ENCODE measurements at places on chromosomes 6 and 20.

DNA sequence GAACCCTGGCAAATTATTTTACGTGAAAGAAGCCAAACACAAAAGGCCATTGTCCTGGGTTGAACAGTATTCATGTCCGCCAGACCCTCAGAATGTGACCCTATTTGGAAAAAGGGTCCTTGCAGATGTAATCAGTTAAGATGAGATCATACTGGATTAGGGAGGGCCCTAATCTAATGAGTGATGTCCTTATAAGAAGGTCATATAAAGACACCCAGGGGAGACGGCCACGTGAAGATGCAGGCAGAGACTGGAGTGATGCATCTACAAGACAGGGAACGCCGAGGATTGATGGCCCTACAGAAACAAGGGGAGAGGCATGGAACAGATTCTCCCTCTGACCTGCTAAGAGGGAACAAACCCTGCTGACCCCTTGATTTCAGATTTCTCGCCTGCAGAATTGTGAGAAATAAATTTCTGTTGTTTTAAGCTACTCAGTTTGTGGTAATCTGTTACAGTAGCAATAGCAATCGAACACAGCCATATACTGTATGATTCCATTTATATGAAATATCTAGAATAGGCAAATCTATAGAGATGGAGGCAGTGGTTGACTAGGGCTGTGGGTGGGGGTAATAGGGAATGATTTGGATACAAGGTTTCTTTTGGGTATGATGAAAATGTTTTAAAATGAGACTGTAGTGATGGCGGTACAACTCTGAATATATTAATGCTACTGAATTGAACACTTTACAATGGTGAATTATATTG, 132.9 kb upstream of the NUP153 start:
- DNase-seq = no peak

DNA sequence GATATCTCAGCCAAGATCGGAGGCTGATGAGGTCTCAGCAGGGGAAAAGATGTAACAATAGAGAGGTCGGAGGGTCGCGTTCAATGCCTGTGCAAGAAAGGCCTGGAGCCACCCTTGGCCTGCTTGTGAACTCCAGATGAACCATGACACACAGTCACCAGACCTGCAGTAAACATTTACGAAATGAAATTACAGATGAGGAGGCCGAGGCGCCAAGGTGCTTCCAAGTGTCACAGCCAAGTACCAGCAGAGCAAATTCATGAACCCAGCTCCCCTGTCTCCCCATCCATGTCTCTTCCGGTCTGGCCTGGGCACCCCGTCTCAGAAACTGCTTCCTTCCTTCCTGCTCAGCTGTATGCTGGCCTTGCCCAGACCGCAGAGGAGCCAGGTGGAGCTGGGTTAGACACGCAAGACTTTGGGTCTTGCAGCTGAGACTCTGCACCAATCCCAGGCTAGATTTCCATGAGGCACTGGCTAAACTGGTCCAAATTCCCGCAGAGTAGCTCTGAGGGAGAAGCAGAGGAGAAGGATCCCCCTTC, 48.1 kb downstream of the CHMP4B start:
- no peak for DNase-seq

DNA sequence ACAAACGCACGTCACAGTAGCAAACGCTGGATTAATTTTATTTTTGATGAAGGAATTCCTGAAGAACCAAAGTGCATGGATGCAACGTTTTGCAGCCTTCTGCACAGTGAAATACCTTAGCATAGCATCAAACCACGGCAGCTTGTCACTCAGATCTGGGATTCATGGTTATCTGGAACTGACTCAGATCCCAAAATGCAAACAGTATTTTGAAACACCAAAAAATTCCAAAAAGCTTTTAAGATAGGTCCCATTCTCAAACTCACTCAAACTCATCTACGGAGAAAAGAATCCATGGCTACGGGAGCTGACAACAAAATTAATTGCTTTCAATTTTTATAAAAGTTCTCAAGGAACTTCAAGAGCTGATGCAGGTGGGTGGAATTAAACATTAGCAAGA, 116.2 kb upstream of the SALL4 start:
- DNase-seq = no peak

DNA sequence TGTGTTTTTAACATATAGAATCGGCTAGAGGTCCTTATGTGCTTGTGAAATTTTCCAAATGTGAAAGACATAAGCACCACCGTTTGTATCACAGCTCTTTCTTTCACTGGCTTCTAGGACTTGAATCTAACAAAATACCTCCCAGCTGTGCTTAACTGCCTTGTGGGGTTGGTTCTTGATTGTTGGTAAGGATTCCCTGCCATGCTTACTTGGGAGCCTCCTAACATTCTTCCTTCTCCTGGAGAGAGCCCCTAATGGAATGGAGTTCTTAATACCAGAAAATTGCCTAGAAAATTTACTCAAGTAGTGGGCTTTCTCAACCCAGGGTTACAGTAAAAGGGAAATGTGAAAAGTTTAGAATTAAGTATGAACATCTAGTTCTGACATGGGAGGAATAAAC, 121.2 kb downstream of the COL19A1 start:
- no peak for DNase-seq

- DNase-seq = peak; percentile 24
Measured at GRCh38 chr20:53608456-53609452, 15.1 kb upstream of the ZNF217 start.

- DNase-seq = peak; percentile 96
Measured at GRCh38 chr20:43583982-43584432, 6.7 kb upstream of the IFT52 start.

GRCh38 chr6:72769459-72770125, 147.7 kb downstream of the KCNQ5 start:
- no peak for DNase-seq

DNA sequence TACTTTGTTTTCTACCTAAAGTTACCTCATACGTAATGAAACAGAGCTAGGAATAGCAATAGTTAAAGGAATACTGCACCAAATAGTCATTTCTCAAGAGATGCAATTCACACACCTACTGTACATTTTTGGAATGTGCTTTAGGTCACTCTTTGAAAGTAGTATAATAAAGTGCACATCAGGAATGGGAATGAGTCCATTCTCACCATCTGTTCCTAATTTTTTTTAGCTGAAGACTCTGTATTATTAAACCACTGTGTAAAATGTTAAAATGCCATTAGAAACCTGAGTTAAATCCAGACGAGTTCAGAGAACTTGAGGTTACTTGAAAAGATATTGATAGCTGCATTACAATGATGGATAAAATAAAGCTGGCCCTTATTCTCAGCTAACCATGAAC, 51.9 kb upstream of the EPHA7 start:
- DNase-seq = no peak

DNA sequence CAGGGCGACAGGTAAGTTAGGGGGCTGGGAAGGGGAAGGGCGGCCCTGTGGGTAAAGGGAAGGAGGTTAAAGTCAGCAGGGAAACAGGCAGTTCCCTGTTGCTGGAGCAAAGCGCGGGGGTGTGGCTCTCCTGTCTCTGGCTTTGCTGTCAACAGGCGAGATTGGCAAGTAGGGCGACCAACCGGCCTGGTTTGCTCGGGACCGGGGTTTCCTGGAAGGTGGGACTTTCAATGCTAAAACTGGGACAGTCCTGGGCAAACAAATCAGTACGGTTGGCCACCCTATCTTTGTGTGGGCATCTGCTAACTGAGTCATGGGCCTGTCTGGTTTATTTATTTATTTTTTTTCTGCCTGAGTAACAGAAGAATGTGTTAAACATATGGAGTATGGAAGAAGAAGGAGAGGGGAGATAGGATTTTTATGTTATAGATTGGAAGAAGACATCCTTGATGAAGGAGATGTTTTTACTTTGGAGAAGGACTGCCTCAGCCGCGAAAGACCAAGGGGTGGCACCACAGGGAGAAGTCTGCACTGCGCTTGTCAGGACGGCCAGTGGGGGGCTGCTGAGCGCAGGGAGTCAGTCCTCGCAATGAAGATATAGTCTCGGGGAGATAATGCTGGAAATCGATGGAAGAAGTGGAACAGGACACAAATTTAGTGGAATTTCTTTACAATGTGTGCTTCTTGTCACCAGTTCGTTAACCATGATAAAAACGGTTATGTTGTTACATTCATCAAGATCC, 43.4 kb upstream of the ESR1 start:
- DNase-seq = no peak

DNA sequence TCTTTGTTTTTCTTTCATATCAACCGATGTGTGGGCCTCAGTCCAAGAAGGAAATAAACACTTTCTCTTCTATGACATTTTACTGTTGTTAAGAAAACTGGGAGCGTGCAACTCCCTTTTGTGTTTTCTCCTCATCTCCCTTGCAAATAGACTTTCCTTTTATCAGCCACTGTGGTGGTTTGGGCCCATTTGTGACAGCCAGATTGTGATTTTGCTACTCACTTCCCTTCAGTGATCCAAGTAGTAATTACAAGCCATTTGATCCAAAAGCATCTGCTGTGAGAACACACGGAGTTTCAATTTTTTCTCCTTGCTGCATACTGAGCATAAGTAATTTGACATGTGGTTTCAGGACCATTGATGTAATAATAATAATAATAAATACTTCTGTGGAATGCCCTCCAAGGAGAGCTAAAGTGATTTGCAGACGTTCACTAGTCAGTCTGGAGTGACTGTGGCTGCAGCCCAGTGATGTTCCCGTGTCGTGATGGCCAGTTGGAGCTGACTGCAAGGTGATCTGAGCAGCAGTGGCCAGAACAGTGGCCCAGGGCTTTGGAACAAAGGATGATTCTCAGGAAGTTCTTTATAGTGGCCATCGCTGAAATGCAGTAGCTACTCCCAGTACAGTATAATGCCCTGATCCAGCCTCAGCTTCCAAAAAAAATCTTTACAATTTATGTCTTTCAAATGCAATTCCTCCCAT, 91.9 kb upstream of the CLDN20 start:
- no peak for DNase-seq

Data from hematopoietic multipotent progenitor cell treated with erythropoietin and hydrocortisone succinate and interleukin-3 and kit ligand, for 17 days (in vitro differentiated cells).